ENCODE measurements at places on chromosomes 7 and 10.

DNA sequence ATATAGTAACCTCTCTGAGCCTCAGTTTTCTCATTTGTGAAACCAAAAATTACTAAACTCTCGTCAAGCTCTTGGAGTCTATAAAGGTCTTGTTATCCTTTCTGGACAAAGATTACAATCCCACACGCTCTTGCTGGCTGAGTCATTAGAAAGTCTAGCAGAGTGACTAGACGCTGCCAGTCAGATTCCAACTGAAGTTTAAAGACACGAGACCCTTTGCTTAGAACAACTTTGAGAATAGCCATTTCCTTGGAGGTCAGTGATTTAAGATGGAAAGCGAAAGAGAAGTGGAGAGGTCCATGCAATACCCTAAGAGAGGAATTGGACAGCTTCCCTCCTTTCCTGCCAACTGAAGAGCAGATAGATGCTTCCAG lies 119.5 kb downstream of the APBB1IP start:
- DNase-seq, result no peak

- no peak for DNase-seq
Observed at GRCh38 chr10:98694883-98695282, 248.1 kb upstream of the HPS1 start.

- DNase-seq, result no peak
Observed at GRCh38 chr10:3357737-3358136, 185.2 kb upstream of the PITRM1 start.

DNA sequence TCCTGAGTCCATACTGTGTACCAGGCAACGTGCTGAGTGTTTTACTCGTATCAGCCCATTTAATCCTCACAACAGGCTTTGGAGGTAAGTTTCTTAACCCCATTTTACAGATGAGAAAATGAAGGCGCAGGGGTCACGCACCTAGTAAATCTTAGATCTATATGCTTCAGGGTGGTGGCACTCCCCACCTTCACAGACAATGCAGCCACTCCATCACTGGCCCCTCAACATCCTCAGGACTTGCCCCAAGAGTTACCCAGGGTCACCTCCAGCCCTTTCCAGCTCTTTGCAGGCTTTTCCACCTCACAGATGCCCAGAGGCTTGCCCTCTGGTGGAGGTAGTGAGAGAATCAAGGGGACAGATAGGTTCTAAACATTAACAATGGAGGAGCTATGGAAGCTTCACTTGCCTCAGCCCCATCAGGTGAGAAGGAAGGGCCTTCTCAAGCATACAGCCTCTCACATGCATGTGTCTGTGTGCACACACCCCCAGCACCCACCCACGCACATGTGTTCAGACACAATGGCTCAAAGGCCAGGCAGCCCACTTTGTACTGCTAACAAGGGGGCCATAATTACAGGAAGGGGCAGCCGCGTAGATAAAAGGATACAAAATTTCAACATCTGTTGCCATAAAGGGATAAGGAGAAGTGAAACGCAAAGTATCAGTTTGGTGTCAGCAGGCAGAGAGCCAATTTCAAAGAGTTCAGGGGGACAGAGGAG lies 29.1 kb downstream of the DPCD start:
- no peak for DNase-seq

GRCh38 chr7:2928613-2929311 lies 84.7 kb upstream of the GNA12 start:
- no peak for DNase-seq

DNA sequence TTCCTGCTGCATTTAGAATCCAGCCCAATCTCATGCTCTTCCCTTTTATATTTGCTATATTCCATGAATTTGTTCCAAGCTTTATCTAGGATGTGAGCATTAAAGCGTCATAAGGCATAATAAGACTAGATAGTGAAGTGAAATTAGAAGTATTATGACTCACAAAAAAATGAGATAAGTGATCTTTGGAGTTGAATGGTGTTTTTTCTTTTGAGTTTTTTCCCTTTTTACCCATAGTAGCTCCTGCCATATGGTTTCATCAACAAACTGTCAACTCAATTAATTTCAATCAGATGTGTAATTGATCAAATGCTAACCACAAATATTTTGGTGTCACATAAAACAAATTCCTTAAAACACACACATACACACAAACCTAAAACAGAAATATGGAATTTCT lies 17.0 kb downstream of the KLHDC10 start:
- DNase-seq, result no peak

- no peak for DNase-seq
Observed at GRCh38 chr10:114313139-114313538, 74.1 kb downstream of the VWA2 start.

DNA sequence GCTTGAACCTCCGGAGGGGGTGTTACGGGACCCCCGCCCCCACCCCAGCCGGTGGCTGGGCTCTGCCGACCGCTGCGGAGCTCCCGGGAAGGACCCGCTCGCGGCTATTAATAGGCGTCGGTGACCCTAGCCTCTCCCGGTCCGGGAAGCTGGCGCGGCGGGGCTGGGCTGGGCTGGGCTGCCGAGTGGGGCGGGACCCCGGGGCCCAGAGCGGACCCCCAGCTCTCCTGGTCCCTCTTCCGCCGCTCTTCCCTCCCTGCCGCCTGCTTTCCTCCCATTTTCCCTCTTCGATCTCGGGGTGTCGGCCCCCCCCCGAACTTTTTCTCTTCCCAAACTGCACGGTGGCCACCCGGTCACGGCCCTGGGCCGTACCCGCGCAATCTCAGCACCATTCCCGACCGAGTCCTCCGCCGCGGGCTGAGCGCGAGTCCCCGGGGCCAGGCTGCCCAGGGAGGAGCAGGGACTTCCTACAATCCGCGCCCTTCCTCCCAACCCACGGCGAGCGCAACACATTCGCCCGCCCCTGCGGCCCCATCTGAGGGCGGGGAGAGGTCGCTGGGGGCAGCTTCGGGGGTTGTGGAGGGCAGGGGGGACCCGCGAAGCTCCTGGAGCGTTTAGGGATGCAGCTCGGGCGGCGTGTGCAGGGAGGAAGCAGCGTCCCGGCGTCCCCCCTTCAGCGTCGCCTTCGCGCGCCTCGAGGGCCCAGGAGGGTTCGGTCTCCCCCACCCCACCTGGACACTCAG lies 3.1 kb upstream of the ELFN1 start:
- no peak for DNase-seq

DNA sequence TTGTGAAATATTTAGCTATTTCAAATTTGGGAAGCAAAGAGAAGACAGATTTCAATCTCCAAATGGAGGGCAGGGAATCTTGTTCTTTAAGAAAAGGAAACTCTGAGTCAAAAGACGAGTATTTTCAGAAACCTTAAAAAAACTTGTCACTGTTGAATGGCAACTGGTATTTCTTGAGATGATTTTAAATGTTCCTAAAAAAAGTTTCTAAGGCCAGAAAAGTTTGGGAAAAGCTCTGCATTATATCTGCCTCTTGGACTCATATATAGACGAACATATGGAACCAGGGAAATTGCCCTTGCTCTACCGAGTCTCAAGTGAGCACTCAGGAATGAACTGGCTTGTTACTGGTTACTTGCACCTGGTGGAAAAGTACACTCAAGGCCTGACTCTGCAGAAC lies 69.5 kb downstream of the ADAM22 start:
- no peak for DNase-seq

GRCh38 chr10:12730809-12731519 lies 270.5 kb downstream of the CCDC3 start:
- no peak for DNase-seq

DNA sequence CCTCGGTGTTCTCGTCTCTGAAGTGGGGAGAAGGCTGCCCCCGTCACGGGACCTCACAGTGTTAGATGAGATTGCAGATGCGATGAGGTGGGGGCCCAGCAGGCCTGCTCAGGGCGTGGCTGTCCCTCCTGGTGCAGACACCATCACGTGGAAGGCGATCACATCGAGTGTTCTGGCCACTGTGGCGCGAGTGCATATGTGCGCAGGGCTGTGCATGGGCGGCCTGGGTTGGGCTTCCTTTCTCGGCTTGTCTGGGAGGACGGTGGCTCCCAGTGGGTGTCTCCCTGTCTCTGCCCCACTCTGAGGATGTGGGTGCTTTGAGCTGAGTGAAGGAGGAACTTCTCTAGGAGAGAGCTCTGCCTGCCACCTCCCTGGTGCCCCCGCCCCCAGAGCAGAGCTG lies 83.1 kb downstream of the LHPP start:
- DNase-seq, result no peak

GRCh38 chr10:59079386-59080226 lies 96.8 kb upstream of the PHYHIPL start:
- DNase-seq, result no peak

DNA sequence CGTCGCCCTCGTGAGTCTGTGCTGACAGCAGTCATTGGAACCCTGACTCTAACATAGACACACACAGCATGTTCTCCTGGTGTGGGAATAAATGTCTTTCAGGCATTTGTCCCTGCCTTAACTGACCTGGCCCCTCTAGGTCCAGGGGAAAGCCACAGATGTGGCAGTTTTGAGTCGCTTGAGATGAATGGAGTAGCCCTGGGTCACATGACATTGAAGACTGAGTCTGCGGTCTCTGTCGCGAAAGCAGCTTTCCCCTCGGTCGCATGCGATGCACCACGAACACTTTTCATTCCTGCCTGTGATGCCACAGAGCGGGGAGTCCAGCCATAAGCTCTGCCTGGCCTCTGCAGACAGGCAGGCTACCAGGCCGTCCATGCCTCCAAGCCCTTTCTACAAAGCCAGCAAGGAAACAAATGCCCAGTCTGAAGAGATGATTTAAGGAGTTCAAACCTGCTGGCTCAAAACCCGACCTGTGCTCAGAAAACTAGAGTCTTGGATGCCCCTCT lies 172.3 kb downstream of the WDR37 start:
- no peak for DNase-seq

- DNase-seq, result no peak
Observed at GRCh38 chr10:46555713-46556514, 544 bp downstream of the GPRIN2 start.

DNA sequence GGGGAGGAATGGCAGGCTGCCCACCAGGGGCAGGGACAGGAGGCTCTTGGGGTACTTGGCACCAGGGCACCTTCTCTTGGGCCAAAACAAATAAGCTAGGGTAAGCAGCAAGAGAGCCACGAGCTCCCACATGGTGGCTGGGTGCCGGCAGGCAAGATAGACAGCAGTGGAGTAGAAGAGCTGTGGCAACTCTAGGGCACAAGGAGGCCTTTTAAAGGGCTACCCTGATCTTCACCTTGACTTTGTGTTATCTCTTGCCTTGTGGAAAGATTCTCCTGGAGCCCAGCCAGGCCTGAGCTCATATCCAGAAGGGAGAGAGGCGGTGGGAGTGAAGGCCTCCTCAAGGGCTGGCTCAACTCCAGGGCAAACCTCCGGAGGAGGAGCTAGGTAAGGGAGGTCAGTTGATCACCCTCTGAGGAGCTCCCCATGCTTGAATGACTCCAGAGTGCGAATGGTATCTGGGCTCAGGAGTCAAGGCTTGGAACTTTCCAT lies at the start of gene CYP17A1:
TSS of gene CYP17A1 (minus strand) at position 184 of the 492 bp plus-strand sequence. CDS start at position 132, 52 bp downstream.
- no peak for DNase-seq

DNA sequence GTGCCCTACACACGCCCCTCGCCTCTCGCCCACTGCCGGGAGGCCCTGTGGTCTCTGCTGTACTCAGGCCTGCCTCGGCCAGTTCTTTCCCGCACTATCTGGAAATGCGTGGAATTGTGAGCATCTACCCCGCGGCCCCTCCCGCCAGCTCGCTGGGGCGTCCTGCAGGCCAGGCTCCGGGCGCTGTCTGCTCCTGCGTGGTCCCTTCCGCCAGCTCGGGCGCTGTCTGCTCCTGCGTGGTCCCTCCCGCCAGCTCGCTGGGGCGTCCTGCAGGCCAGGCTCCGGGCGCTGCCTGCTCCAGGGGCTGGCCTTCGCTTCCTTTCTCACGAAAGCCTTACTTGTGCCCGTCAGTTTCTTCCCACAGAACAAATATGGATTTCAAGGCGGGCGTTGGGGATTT lies 14.9 kb downstream of the GET4 start:
- DNase-seq, result no peak

GRCh38 chr7:128886391-128887168 lies 23.9 kb downstream of the ATP6V1F start:
- no peak for DNase-seq

GRCh38 chr7:6160191-6160623 lies 112.2 kb downstream of the CYTH3 start:
- peak; percentile 20 for DNase-seq

DNA sequence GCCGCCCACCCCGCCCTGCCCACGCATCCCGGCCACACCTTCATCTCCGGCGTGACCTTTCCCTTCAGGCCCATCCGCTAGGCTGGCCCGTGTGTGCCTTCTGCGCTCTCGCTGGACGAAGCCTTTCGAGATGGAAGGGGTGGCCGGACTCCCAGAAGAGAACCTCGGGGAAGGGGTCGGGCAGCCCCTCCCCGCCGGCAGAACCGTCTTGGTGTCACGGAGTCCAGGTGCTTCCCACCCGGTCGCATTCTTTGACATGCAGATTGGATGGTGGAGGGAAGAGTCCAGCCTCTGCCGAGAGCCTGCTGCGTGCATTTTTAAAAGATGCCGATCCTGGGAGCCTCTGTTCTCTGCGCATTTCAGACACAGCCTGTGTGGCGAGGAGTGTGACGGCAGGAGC lies 7.3 kb upstream of the ZNF853 start:
- DNase-seq, result no peak

GRCh38 chr7:34835901-34836600 lies 178.0 kb downstream of the NPSR1 start:
- no peak for DNase-seq

- DNase-seq, result peak; percentile 47
Observed at GRCh38 chr7:85025312-85025756, 161.5 kb downstream of the SEMA3D start.

- no peak for DNase-seq
Observed at GRCh38 chr7:20350518-20350951, 19.8 kb downstream of the ITGB8 start.

- DNase-seq, result no peak
Observed at GRCh38 chr10:124177180-124177518, 83.8 kb upstream of the CHST15 start.

DNA sequence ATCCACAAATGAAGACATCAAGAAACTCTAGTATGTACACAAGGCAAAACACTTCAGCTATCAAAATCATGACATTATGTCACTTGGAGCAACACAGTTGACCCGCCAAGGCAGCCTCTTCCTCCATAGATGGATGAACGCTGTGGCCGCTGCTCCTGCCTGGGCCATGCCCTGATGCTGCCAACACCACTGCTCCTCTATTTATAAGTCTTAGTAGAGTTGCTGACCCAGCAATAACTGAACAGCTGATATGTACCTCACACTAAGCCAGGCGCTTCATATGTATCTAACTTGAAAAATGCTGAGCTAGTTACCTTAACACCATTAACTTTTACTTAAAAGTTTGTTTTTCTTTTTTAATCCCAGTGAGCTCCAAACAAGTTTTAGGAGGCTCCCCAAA lies 131.9 kb downstream of the LYZL1 start:
- no peak for DNase-seq

- DNase-seq, result no peak
Observed at GRCh38 chr10:71658467-71658745, 61.2 kb downstream of the C10orf105 start.

DNA sequence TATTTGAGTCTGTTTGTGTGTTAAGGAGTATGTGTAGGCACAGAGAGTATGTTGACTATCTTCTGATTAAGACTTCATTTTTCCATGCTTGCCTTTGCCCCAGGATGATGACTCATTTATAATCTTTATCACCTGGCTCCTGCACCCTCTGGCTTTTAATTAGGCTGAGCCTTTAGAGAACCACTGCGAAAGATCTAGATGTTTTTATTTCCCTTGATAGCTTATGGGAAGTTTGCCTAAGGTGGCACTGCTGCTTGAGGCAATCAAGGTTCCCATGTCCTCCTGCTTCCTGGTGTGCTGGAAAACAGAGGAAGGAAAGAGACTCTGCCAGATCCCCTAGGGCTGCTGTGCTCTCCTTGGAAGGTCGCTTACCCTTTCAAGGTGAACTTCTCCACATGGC lies 114.6 kb downstream of the ARL4A start:
- peak; percentile 93 for DNase-seq
